Activated CD8-positive, alpha-beta T cell treated with anti-CD3 and anti-CD28 coated beads for 36 hours (primary cell): ENCODE measurements at places on chromosomes 13 and 19. TPM values are rescaled to one million over a fixed set of nuclear protein-coding genes. Genes with fewer than 3 reads are reported as not detected.

- DNase-seq = peak; percentile 54
These were observed 103.9 kb upstream of the DIAPH3 start for GRCh38 chr13:60267498-60268202.

SWSAP1 gene
- 1.8 TPM for total RNA-seq

CRX gene
- total RNA-seq = not detected

DNA sequence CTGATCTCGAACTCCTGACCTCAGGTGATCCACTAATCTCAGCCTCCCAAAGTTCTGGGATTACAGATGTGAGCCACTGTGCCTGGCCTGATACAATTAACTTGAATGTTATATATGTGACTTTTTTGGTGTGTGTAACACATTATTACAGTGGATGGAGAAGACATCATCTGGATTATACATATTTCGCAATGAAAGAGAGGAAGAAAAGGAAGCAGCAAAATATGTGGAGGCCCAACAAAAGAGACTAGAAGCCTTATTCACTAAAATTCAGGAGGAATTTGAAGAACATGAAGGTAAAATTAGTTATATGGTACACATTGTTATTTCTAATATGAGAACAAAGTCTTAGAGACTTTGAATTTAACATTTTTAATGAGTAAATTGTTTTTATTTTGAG is 55.5 kb downstream of the BRCA2 start:
- DNase-seq = no peak

GJB6 gene
- 3.3 TPM for total RNA-seq

URAD gene
- not detected for total RNA-seq

GRCh38 chr19:45952686-45953505 is 20.8 kb downstream of the NOVA2 start:
- peak; percentile 57 for DNase-seq

GRCh38 chr19:17103177-17103576 is 27.6 kb downstream of the MYO9B start:
- DNase-seq = peak; percentile 49

DNA sequence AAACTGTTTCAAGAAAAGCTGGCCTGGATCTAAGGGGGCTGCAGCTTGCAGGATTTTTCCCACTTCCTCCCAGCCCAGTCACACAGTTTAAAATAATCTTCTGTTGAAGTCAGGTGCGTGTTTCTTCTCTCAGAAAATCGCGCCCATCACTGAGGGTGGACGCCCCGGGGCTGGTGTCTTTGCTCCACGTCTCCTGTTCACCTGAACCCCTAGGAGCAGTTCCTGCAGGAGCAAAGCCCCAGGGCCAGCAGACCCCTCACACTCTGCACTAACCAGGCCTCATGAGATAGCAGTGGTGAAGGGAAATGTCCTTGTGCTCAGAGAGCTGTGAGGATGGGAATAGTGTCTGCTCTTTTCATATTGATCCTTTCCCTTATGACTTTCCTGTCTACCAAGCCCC is 920 bp upstream of the SIGLEC7 start:
- DNase-seq = no peak

GRCh38 chr13:34577051-34577450 is 365.0 kb upstream of the NBEA start:
- no peak for DNase-seq

- DNase-seq = no peak
These were observed 463.9 kb upstream of the MIR17HG start for GRCh38 chr13:90883592-90883991.

CNMD gene
- total RNA-seq = not detected

DNA sequence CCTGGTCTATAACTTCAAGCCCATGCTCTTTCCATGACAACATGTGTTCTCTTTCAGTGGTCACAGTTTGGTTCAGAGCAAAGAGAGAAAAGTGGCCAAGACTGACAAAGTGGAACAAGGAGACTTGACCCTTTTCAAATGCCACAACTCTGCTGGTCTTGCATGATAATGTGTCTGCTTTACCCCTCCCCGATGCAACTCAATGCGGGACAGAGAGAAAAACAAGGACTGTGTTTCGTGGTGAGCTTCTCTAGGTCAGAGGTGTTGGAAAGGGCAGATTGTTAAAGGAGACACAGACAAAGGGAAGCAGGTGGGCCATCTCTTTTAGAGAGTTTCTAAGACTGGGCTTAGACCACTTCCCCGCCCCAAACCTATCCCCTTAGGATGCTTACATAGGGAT is 61.6 kb upstream of the SERTM1 start:
- no peak for DNase-seq

FRY gene
- total RNA-seq = 0.68 TPM

- no peak for DNase-seq
These were observed 21.5 kb downstream of the CRTC1 start for GRCh38 chr19:18704971-18705370.

IGFL1 gene
- not detected for total RNA-seq

DNA sequence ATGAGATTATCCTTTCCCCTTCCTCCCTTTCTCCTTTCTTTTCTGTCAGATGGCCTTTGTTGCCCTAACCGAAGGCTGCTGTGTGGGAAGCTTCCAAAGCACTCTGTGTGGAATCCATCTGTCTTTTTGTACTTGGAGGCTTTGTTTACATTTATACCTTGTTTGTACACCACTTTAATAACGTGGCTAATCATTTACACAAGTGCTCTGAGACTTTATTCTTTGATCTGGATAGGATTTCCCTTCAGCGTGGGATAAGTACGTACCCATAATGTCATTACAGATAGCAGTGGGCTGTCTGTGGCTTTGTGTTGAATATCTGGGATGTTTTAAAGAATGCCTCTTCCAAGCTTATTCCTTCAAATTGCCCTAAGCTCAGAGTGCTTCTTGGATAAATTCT is 684.7 kb upstream of the SLITRK5 start:
- no peak for DNase-seq

DNA sequence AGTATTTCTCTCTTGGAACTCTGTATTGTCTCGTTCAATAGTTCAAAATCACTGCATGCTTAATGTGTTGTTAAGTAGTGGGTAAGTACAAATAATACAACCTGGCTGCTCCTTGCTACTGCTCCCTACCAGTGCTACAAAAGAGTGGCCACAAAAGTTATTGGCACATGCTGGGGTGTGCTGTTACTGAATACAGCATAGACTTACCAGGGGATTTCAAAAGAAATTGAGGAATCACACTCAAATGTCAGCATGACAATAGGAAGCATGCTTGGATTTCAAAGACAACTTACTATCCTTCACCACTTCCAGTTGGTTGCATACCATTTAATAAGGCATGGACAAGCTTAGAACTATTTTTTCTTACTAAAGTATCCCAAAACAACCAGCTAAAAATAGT is 1041.3 kb upstream of the SPRY2 start:
- no peak for DNase-seq

DNA sequence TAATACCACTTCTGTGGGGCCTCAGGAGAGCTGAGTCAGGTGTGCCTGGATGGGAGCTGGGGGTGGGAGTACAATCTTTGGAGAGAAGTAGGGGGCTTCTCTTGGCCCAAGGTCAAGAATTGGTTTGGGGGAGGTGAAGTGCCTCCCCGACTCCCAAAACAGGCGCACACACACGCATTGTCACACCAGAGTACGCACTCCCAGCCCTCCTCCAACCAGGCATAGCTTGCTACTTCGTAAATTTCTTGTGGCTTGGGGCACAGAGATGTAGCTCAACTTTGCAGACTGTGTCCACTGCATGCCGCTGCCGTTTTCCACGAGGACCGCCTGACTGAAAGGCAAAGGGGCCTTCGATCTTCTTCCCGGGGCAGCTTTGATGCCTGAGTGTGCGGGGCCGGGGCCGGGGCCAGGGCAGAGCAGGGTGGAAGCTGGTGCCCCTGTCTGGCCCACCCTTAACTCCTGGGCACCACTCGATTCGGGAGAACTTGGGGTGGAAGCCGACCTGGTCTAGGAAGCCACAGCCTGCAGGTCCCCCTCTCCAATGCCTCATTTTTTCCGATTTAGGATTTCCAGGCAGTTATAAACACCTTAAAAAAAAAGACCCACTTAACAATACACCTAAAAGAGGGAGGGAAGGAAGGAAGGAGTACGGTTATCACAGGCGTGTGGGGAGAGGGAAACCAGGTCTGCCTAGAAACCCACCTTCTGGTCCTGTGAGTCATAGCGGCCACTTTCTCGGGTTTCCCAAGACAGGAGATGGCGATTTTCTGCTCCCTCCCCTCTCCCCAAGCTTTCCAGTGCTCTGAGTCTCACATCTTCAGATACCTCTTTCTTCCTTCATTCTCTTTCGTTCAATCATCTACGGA is 5.8 kb upstream of the TSHZ3 start:
- peak; percentile 26 for DNase-seq

DNA sequence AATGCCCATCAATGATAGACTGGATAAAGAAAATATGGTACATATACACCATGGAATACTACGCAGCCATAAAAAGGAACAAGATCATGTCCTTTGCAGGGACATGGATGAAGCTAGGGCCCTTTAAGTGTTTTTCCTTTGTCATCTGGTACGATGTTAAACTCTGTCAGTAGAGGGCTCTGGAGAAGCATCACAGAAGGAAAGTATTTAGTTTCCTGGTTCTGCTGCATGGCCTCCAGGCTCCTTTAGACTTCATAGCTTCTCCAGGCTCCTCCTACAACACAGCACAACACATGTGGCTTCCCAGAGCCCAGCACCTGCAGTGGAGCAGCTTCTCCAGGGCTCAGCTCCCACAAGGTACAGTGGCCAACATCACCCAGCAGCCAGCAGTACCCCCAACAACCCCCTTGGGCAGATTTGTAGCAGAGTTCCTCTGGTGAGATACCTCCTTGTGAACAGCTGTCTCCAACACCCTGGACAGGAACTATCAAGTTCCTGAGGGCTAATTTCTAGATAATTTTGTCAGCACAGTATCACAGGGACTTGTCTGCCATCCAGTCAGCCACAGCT is 63.4 kb downstream of the KCTD12 start:
- DNase-seq = no peak

GRCh38 chr13:36512771-36513170 is 80.5 kb downstream of the CCNA1 start:
- DNase-seq = no peak

DNA sequence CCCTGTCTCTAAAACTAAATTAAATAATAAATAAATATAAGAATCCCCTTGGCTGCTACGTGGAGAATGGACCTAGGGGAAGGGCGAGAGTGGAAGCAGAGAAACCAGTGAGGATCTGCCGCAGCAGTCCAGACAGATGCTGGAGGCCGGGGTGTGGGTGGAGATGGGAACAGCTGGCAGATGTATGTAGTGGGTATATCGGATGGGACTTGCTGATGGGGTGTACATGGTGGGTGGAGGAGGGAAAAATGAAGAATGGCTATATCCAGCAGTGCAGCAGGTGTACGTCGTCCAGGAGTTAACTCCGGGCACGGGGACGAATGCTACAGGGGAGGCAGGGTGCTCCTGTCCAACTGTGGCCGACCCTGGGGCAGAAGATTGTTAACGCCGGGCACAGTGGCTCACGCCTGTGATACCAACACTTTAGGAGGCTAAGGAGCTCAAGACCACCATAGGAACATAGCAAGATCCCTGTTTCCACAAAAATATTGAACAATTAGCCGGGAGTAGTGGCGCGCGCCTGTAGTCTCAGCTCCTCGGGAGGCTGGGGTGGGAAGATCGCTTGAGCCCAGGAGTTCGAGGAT is 654 bp downstream of the CEP89 start:
- no peak for DNase-seq

CGB5 gene
- not detected for total RNA-seq

- DNase-seq = no peak
These were observed 41.1 kb downstream of the SPTBN4 start for GRCh38 chr19:40507892-40508291.

SAMD4B gene
- total RNA-seq = 35.5 TPM

- DNase-seq = peak; percentile 66
These were observed 14.2 kb downstream of the ONECUT3 start for GRCh38 chr19:1767464-1767933.
